Substantia nigra (tissue), 51 donors: ENCODE measurements at places on chromosomes 7 and 10.

GRCh38 chr7:151851145-151851751 is 25.7 kb downstream of the PRKAG2 start:
- no peak for DNase-seq

GRCh38 chr10:19488592-19489280 is 327.5 kb upstream of the PLXDC2 start:
- no peak for DNase-seq

DNA sequence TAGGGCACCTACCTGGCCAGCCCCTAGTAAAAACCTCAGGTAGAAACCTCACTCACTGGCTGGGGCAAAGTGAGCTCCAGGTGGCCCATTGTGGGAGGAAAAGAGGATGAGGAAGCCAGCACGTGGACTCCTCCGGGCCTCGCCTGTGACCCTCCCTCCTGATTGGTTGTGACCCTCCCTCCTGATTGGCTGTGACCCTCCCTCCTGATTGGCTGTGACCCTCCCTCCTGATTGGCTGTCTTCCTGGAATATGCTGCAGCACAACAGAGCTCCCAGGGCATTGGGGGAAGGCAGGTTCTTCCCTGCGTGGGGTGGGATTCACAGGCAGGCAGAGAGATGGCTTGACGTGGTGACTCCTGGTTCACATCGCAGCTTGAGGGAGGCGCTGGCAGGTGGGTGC is 343.0 kb downstream of the GLRX3 start:
- no peak for DNase-seq

DNA sequence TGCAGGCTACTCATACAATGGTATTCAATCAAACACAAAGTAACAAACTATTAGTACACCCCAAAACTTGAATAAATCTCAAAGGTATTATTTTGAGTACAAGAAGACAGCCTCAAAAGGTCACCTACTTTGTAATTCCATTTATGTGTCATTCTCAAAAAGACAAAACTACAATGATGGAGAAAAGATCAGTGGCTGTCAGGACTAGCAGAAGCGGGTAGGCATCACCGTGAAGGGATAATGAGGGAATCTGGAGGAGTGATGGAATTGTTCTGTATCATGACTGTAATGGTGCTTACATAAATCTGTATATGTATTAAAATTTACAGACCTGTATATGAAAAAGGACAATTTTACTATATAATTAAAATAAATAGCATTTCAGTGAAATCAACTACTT is 37.0 kb downstream of the COG5 start:
- no peak for DNase-seq

GRCh38 chr7:127885843-127886242 is 145.4 kb downstream of the LRRC4 start:
- no peak for DNase-seq

- DNase-seq = peak; percentile 68
Measured at GRCh38 chr7:39951226-39952194, 1.5 kb downstream of the CDK13 start.

- no peak for DNase-seq
Measured at GRCh38 chr7:111785076-111785475, 222.8 kb upstream of the IMMP2L start.

- no peak for DNase-seq
Measured at GRCh38 chr10:62934258-62934657, 118.1 kb upstream of the EGR2 start.

- DNase-seq = no peak
Measured at GRCh38 chr7:15725051-15725450, 38.6 kb upstream of the MEOX2 start.

DNA sequence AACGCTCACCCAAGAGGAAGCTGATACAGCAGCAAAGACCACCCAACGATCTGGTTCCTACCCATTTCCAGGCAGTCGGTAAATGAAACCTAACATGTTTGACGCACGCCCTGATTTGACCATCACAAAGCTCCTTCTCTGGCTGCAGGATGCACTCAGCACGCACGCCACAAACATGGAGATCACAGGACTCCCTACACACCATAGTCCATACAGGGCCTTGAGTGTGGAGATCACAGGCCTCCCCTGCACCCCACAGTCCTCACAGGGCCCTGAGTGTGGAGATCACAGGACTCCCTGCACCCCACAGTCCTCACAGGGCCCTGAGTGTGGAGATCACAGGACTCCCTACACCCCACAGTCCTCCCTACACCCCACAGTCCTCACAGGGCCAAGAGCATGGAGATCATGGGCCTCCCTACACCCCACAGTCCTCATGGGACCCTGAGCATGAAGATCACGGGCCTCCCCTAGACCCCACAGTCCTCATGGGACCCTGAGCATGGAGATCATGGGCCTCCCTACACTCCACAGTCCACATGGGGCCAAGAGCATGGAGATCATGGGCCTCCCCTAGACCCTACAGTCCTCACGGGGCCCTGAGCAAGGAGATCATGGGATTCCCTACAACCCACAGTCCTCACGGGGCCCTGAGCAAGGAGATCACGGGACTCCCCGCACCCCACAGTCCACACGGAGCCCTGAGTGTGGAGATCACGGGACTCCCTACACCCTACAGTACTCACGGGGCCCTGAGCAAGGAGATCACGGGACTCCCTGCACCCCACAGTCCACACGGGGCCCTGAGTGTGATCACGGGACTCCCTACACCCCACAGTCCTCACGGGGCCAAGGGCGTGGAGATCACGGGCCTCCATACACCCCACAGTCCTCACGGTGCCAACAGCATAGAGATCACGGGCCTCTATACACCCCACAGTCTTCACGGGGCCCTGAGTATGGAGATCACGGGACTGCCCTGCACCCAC is 409.2 kb downstream of the DNAJB6 start:
- no peak for DNase-seq

DNA sequence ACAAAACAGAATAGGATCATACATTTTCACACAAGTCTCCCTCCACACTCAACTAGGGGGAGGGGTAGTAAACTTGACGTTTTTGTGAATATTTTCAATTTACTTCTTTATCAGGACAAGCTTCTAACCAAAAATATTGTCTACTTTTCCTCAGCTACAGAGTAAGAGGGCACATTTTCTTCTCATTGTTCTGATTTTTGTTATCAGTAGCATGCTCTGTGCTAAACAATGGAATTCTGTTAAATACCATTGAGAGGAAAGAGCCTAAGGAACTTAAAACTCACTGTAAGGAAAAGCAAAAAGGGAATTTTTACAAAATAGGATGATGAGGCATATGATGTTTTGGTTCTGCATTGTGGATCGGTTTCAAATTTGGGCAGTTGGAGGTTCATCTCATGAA is 41.2 kb downstream of the ANLN start:
- DNase-seq = no peak

GRCh38 chr7:75843613-75844116 is 30.1 kb upstream of the CCL24 start:
- no peak for DNase-seq

GRCh38 chr10:30353851-30354250 is 4.8 kb upstream of the MTPAP start:
- no peak for DNase-seq

DNA sequence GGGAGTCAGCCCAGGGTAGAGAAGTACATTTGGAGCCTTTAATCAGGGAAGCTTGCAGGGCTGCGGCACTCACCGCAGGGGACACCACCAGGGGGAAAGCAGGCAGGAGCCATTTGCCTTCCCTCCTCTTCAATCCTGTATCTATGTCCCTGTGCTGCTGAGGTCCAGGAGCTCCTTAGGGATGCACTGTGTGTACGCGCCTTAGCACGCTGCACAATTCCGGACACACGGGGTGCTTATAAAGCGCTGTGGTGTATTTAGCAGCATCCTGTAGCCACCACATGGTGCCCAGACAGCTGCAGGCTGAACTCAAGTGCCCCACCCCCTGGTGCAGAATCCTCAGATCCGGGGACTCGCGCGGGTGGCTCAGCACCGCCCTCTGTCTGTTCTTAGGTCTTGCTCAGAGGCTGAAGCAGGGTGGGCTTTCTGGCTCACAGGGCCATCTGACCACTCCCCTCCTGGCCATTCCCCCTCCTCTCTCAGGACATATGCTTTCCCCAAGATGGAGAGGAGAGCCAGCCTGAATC is 421.4 kb downstream of the SDK1 start:
- peak; percentile 48 for DNase-seq

- no peak for DNase-seq
Measured at GRCh38 chr10:96512524-96513304, 1.0 kb downstream of the TLL2 start.

DNA sequence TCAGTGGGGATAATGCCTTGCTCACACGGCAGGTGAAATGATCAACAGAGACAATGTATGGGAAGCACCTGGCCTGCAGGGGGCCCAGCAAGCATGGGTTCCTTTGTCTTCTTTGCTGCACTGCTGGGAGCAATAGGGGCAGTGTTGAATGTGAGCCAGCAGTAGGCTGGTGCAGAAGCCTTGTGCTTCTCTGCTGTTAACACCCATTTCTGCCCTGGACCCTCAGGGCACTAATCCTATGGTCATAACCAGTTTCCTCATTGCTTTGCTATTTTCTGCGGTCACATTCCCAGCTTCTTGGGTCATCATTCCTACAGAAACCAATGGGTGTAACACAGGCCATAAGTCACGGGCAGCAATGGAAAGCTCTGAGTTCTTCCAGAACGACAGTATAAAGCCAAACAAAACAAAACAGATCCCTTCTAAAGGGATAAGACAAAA is 10.9 kb upstream of the LGI1 start:
- DNase-seq = no peak

- DNase-seq = no peak
Measured at GRCh38 chr10:78292982-78293865, 259.6 kb downstream of the RPS24 start.

DNA sequence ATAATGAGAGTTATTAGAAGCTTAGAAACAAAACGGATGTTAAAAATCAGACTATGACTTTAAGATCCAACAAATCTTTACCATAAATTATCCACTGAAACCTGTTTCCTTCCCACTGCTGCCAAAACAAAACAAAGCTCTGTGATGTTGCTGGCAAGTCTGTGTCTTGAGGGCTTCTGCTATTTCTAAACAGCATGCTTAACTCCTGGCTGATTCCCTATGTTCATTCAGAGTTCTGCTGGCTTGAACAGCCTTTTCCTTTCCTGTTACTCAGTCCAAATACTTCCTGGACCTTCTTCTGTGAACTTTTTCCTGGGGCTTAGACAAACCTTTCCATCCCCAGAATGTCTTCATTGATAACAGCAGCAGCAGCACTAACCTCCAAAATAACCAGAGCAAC is 448.1 kb downstream of the SORCS1 start:
- DNase-seq = no peak

DNA sequence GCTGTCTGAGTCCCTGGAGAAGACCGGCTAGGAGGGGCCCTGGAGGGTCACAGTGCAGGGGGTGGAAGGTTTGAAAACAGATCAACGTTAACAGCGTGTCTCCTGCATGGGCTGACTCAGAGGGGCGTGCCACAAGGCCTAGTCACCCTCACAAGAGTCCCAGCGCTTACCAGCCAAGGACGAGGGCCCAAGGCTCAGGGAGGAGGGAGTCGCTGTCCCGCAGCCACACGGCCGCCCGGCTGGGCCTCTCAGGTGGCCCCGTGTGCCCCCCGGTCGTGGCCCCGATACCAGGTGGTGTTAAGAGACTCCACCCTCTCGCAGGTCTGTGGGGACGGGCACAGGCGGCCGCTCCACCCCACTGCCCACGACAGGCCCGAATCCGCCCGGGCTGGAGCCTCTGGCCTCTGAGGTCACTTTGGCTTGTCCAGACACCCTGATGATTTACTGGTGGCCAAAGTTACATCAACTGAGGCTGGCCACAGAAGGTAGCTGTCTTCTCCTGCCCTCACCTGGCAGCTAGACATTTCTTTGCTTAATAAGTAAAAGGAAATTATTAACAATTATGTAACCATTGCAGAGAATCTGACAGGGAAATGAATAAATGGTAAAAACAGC is 34.0 kb downstream of the FAM20C start:
- no peak for DNase-seq
